Muscle of arm (tissue), 14 donors: ENCODE measurements at places on chromosomes 6 and 20. TPM values are rescaled to one million over a fixed set of nuclear protein-coding genes. Genes with fewer than 3 reads are reported as not detected.

GRCh38 chr6:38984723-38985122, 63.9 kb upstream of the GLP1R start:
- DNase-seq: no peak

DNA sequence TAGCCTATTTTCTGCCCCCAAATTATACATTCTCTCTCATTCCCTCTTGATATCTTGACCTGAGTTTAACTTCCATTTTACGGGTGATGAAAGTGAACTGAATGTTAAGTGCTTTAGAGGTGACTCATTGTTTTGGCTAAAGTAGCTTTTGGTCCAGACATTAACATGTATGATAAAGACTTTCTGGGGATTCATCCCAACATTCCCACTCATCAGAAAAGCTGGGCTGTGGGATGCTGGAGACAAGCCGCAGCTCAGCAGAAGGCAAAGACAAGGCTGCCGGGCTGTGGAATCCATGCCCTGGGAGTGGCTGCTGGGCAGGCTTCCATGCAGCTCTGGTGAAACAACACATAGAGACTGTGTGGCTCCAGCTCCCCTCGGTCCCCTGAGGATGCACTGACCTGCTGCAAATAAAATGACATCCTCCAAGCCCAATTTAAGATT, 89.9 kb upstream of the SYNDIG1 start:
- peak; percentile 54 for DNase-seq

GRCh38 chr20:9338101-9338500, 176.3 kb upstream of the LAMP5 start:
- no peak for DNase-seq

DNA sequence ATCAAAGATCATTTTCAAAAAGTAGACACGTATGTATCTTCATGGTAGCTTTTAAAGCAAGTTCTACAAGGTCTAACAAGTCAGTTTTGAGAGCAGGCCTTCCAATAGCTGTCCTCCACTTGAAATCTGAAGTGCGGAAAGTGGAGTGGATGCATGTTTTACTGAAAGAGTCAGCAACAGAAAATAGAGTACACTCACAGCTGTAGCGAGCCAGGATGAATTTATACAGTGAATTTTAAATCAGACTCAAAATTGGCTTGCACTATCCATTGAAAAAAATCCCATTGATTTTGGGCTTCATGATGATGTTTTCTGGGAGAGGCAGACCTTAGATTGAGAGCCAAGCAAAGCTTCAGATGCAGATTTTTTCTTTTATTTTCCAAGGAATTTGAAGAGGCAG, 80.6 kb downstream of the GJA10 start:
- DNase-seq: peak; percentile 74

- no peak for DNase-seq
Measured at GRCh38 chr6:129402244-129402643, 307.7 kb downstream of the ARHGAP18 start.

GRCh38 chr20:52399352-52399751, 207.8 kb upstream of the ZFP64 start:
- no peak for DNase-seq

DNA sequence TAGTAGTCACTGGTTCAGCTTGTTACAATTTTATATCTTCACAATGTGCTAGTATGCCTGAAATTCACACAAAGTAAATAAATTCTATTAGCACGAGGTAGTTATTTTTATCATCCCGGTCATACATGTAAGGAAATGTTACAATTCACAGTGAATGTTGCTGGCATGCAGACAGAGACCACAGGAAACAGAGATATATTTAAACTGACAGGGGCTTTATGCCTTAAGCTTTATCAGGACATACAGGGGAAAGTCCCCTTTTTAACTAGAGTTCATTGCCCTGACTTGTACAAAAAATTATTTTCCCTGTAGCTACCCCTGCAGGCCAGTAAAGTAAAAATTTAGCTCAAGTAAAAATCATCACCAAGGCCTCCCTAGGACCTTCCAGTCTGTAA, 712.0 kb upstream of the NRSN1 start:
- peak; percentile 63 for DNase-seq

DNA sequence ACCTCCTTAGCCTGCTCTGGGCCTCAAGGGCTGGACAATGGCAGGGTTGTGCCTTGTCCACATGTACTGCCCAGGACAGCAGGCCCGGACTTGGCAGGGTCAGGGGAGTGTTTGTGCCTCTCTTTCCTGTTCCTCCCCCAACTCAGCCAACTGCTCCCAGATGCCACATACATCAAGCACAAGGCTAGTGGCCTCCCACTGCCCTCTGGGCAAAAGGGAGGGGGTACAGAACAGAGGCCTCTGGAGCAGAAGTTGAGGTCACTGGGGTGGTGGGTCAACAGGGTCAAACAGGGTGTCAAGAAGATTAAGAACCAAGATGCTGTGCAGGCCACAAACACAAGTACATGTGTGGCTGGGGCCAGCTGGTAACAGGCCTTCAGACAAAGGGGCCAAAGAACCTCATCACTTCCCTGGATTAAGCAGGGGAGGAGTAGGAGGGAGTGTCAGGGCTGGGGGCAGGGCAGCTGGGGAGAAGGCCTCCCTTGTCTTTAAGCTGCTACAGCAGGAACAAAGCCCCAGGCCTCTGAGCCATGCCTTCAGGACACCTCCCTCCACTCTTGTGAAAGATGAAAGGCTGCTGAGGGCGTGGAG, 36.0 kb downstream of the KCNK5 start:
- no peak for DNase-seq

- DNase-seq: no peak
Measured at GRCh38 chr6:157994125-157994795, 12.6 kb downstream of the SYNJ2 start.

DNA sequence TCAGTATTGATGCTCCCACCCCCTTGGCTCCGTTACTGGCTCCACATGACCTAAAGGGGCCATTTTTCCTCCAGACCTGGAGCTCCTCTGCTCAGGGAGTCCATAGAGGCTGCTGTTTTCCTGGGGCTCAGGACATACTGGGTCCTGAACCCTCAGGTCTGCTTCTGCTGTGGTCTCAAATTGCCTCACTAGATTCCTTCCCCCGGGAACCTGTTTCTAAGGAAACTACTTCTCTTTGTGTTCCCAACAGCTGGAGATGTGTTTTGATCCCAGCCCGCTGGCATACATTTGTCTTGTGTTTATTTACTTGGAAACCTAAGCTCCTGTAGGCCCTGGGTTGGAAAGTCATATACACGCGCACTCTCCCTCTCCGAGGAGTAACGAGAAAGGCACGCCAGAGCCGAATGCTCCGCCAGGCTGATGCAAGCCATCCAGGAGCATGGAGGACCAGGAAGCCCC, 222.8 kb downstream of the UST start:
- DNase-seq: peak; percentile 94

Gene PNPLA1
- polyA plus RNA-seq: not detected

Gene CST3
- polyA plus RNA-seq: 87.2 TPM

Gene WFDC2
- polyA plus RNA-seq: not detected
